Posterior vena cava (tissue), 2 donors: ENCODE measurements at places on chromosomes 11 and 22. TPM values are rescaled to one million over a fixed set of nuclear protein-coding genes. Genes with fewer than 3 reads are reported as not detected.
A peak's percentile ranks its signal among the peaks of the same experiment; 100 is the strongest.

TPH1 gene
- 0.33 TPM for total RNA-seq

CASP5 gene
- total RNA-seq: 0.24 TPM

- no peak for DNase-seq
Observed at GRCh38 chr11:78562398-78562797, 12.3 kb downstream of the NARS2 start.

RASSF10 gene
- 0.90 TPM for total RNA-seq

CTSF gene
- total RNA-seq: 38.6 TPM

DNA sequence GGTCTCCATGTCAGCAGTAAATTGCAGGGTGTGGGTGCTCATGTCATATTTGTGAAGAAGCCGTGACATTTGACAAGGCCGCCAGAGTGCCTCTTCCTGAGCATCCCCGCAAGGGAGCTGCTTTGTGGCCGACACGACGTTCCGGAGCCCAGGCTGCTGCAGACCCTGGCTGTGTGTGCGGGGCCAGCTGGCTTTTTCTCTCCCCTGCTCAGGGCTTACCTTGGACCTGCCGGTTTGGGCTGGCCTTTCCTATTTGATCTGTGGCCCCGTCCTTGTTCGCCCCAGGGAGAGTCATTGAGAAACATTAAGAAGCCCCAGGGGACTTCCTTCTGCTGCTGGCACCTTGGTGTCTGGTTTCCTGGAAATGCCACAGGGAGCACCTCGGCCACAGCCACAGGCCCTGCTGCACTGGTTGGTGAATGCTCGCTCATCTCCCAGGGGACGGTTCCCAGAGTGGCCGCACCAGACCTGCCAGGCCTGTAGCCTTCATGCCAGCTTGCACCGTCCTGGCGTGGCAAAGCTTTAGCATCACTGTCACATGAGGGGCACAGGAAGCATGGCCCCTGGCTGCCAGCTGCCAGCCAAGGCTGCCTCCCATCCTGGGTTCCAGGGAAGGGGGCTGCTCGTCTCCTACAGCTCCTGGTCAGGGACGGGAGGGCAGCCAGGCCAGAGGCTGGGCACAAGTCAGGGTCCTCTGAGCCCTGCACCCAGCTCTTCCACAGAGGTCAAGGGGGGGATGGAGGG, 5.4 kb downstream of the GRK2 start:
- DNase-seq: peak; percentile 80

DNA sequence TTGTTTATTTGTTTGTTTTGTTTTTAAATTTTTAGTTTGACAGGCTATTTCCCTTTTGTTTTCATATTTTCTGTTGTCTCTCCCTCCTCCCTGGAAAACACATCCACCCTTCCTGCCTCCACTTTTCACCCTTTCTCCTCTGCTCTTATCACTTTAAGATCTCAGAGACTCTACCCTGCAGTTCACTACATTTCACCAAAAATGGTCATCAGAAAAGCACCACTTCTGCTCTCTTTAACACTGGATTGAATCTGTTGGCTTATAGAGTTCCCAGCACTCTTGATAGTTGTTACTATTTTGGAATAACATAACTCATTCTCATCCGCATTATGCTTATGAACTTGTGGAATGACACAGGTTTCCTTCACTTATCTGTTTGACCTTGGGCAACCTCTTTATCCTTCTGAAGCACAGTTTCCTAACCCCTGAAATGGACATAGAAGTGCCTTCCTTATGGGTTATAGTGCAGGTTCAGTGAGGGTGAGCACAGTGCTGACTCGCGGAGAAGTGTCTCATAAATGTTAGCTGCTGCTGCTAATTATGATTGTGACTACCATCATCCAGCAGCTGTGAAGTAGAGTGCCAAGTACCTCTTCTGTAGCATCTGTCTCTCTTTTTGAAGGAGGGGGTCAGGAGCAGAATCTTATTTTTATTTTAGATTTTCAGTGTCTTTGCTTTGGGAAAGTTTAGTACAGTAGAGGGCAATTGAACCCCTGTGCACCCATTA, 15.0 kb downstream of the TEAD1 start:
- no peak for DNase-seq

NAV2 gene
- total RNA-seq: 69.2 TPM

GRCh38 chr11:109791337-109791736, 301.9 kb upstream of the ZC3H12C start:
- DNase-seq: no peak

DNA sequence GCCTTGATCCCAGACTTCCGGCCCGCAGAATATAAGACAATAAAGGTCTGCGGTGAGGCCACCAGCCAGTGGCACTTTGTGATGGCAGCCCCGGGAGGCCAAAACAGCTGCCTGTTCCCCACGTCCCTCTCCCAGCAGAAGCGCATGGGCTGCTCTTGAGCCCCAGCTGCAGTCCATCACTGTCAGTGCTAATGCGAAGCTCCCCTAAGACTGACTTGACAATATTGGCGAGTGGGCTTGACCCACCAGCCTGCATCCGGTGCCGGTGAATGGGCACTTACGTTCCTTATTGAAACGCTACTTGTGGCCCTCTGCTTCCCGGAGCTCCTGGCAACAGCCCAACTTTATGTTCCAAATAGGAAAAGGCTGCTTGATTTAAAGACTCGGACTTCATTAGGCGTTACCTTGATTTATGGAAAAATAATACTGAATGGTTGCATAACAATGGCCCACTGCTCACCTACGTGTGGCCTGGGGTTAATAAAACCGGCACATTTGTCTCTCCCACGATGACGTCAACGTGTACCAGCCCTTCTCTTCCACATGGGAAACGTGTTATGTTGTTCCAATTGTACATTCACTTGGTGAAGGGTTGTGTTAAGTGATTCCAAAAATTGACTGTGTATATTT, 93.4 kb upstream of the SEPTIN5 start:
- DNase-seq: peak; percentile 44

GRCh38 chr11:95732930-95733602, 56.5 kb downstream of the FAM76B start:
- no peak for DNase-seq

GRCh38 chr11:10581481-10582019, 13.1 kb upstream of the LYVE1 start:
- peak; percentile 82 for DNase-seq

DNA sequence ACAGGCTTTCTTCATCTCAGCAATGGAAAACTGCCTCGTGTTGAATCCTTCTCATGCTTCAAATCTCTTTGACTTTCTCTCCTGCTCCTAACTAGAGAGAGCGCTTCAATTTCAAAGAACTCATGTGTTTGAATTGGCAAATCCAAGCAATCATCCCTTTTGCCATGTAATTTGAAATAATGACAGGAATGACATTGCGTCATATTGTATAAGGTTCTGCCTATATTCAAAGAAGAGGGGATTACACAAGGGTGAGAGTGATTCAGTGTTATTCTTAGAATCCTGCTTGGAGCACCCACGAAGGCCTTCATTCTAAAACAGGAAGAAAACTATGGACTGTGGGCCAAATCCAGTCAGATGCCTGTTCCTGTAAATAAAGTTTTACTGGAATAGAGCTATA, 720.6 kb downstream of the JRKL start:
- DNase-seq: no peak

CLDN5 gene
- total RNA-seq: 36.4 TPM

- peak; percentile 92 for DNase-seq
Observed at GRCh38 chr11:117231842-117232091, at the start of gene PCSK7. TSS of gene PCSK7 (minus strand) at chr11:117232073. CDS start at chr11:117229844, 2,229 bp downstream.

GRCh38 chr11:68970921-68971636, 9.7 kb downstream of the MRGPRD start:
- peak; percentile 30 for DNase-seq

GRCh38 chr22:38249301-38249700, 23.5 kb downstream of the TMEM184B start:
- DNase-seq: no peak

GRCh38 chr11:122895563-122895962, 13.0 kb downstream of the JHY start:
- DNase-seq: no peak

- peak; percentile 85 for DNase-seq
Observed at GRCh38 chr11:94544646-94545263, 1.0 kb downstream of the FUT4 start.

LINC01488 gene
- total RNA-seq: not detected
